ENCODE measurements at places on chromosomes 2 and 18.

DNA sequence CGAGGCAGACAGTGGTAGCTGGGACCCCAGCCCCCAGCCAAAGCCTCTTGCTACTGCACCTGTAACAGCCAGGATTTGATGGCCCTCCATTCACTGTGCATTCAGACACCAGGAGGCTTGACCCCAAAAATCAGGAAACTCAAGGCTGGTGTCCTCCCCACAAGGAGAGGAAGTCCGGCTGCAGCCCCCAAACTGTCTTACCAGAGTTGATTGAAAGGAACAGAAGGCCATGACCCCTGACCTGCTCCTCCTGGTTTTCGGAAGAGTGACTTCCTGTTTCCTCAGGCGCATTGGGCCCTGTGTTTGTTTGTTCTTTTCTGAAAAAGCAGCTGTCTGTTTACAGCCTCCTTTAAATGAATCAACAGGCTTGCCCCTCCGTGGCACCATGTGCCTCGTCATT, 111.6 kb downstream of the RNF144A start:
- DNase-seq = no peak
- peaks cover 69% of the 10 kb centered on the region for H3K36me3 ChIP-seq
- peak overlapping the region; percentile 64 for H3K27ac ChIP-seq
- H3K4me1 ChIP-seq = peaks cover 10% of the 10 kb centered on the region

- no peak overlapping the region for H3K4me3 ChIP-seq
- H3K27ac ChIP-seq = no peak overlapping the region
- no peaks in the 10 kb centered on the region for H3K36me3 ChIP-seq
- no peaks in the 10 kb centered on the region for H3K4me1 ChIP-seq
- no peaks in the 10 kb centered on the region for H3K27me3 ChIP-seq
Measured at GRCh38 chr2:53652131-53652530, 115.5 kb upstream of the CHAC2 start.

- no peaks in the 10 kb centered on the region for H3K36me3 ChIP-seq
- H3K4me1 ChIP-seq = no peaks in the 10 kb centered on the region
- H3K27me3 ChIP-seq = peaks cover 13% of the 10 kb centered on the region
- no peak for DNase-seq
- H3K27ac ChIP-seq = no peak overlapping the region
- no peak overlapping the region for H3K4me3 ChIP-seq
Measured at GRCh38 chr2:145303536-145303935, 783.6 kb upstream of the ZEB2 start.

GRCh38 chr2:216711348-216711747, 16.0 kb upstream of the IGFBP5 start:
- H3K27ac ChIP-seq = no peak overlapping the region
- no peaks in the 10 kb centered on the region for H3K4me1 ChIP-seq
- no peak for DNase-seq
- no peak overlapping the region for H3K4me3 ChIP-seq
- H3K27me3 ChIP-seq = peaks cover 7% of the 10 kb centered on the region
- no peaks in the 10 kb centered on the region for H3K36me3 ChIP-seq

- H3K4me1 ChIP-seq = no peaks in the 10 kb centered on the region
- H3K36me3 ChIP-seq = peaks cover 3% of the 10 kb centered on the region
- DNase-seq = no peak
- H3K27ac ChIP-seq = no peak overlapping the region
Measured at GRCh38 chr18:12014086-12014485, 32.8 kb downstream of the IMPA2 start.
